Suprapubic skin (tissue), 4 donors: ENCODE measurements at places on chromosomes 5 and 9. TPM values are rescaled to one million over a fixed set of nuclear protein-coding genes. Genes with fewer than 3 reads are reported as not detected.

GRCh38 chr9:15469862-15470261, 40.9 kb downstream of the PSIP1 start:
- no peaks in the 10 kb centered on the region for H3K4me1 ChIP-seq
- H3K27me3 ChIP-seq: no peaks in the 10 kb centered on the region
- peaks cover 49% of the 10 kb centered on the region for H3K36me3 ChIP-seq
- H3K27ac ChIP-seq: no peak overlapping the region
- DNase-seq: no peak

Gene FBP2
- total RNA-seq: not detected

Gene DNM1
- 15.5 TPM for total RNA-seq

DNA sequence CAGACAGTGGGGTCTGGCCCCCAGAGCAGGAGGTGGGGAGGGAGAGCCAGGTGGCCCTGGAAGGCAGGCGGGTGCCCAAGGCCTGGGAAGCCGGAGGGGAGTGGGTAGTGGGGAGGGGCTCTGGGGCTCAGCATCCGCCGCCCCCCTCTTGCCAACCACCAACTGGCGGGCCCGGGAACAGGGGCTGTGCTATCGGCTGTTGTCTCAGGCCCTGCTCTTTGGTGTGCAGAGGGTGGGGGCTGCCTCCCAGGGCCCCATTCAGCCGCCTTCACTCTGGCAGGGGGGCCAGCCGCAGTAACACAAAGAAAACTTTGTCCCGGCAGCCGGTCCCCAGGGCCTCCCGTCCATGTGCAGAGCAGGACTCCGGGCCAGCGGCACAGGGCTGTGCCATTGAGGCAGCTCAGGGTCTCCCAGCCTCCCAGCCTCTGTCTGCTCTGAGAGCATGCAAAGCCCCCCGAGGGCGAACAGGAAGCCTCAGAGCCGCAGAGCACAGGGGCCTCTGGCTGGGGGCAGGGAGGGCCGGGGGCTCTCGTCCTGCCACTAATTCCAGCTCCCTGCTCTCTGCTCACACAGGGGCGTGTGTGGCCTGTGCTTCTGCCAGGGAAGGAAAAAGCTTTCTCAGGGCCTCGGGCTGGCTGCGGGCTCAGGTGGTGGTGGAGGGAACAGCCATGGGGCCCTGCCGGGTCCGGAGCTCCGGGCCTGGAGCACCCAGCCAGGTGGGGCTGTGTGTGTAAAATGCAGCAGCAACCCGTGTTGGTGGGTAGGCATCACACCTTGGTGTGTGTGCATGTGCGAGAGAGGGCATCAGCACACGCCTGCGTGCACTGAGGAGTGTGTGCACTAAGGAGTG, 54.2 kb upstream of the NOTCH1 start:
- H3K27me3 ChIP-seq: peaks cover 15% of the 10 kb centered on the region
- no peak for DNase-seq
- no peak overlapping the region for H3K27ac ChIP-seq
- peaks cover 55% of the 10 kb centered on the region for H3K4me1 ChIP-seq
- no peak overlapping the region for H3K4me3 ChIP-seq

Gene CCL27
- total RNA-seq: 209 TPM

Gene CEL
- total RNA-seq: 5.8 TPM

Gene TXNDC8
- total RNA-seq: not detected

GRCh38 chr5:73336366-73336765, 112.2 kb downstream of the FOXD1 start:
- no peak for DNase-seq
- no peaks in the 10 kb centered on the region for H3K36me3 ChIP-seq
- no peak overlapping the region for H3K4me3 ChIP-seq
- no peaks in the 10 kb centered on the region for H3K4me1 ChIP-seq
- H3K27me3 ChIP-seq: peaks cover 51% of the 10 kb centered on the region
- H3K27ac ChIP-seq: no peak overlapping the region

- no peak overlapping the region for H3K4me3 ChIP-seq
- peaks cover 10% of the 10 kb centered on the region for H3K27me3 ChIP-seq
- no peak overlapping the region for H3K27ac ChIP-seq
- H3K36me3 ChIP-seq: no peaks in the 10 kb centered on the region
Measured at GRCh38 chr9:95670122-95670521, 153.4 kb upstream of the PTCH1 start.

DNA sequence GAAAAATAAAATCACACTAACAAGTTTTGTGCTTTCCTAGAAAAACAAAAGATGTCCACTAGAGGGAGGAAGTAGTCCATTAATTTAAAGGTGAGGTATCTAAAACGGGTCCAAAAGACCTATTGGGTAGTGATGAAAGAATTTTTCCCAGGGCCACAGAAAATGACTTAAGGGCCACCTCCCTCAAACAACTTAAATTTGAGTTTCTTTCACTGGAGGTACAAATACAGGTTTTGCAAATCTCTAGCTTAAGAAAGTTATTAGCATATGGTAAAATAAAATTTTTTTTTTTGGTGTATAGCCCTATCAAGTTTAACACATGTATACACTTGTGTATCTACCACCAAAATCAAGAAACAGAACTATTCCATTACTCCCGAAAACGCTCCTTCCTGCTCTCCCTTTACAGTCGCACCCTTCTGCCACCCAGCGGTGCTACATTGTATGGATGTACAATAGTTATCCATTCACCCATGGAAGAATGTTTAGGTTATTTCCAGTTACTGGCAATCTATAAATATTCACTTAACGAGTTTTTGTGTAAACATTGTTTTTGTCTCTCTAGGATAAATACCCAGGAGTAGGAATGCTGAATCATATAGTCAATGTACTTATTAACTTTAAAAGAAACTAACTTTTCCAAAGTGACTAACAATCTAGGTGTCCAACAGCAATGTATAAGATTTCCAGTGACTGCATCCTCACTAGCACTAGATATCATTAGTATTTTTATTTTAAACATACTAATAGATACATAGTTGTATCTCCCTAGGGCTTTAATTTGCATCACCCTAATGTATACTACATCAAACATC, 21.9 kb downstream of the DEPDC1B start:
- no peak overlapping the region for H3K27ac ChIP-seq
- no peaks in the 10 kb centered on the region for H3K36me3 ChIP-seq
- peaks cover 3% of the 10 kb centered on the region for H3K4me1 ChIP-seq

GRCh38 chr5:141709699-141710267, 27.8 kb upstream of the ARAP3 start:
- H3K4me1 ChIP-seq: peaks cover 6% of the 10 kb centered on the region
- H3K36me3 ChIP-seq: no peaks in the 10 kb centered on the region
- H3K27ac ChIP-seq: no peak overlapping the region
- no peaks in the 10 kb centered on the region for H3K27me3 ChIP-seq
- DNase-seq: no peak

Gene TYRP1
- 250 TPM for total RNA-seq

DNA sequence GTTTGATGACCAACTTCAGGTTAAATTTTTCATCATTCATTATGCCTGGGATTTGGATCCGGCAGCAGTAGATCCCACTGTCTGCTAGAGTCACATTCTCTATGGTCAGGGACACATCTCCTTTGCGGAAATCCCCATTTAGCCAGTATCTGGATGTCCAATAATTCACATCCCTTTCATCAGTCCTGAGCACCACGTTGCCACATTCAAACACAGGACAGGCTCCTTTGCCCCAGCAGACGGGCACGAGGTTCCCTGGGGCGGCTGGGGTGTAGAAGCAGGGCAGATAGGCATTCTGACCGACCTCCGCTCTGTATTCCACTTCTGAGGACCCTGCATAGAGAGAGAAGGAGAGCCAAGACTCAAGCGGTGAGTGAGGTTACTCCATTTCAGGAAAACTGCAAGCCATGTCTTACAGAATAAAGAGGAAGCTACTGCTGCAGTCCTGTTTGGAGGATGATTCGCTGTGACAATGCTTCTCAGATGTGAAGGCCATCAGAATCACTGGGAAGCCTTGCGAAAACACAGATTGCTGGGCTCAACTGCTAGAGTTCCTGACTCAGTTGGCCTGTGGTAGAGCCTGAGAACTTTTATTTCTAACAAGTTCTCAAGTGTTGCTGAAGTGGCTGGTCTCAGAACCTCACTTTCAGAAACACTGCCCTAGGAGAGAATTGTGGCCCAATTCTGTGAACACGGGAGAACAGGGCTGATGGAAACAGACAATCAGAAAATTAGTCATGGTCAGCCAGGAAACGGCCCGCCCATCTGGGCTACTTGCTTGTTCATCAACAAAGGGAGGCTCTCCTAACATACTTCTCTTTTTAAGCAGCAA, 2.0 kb downstream of the HAVCR2 start:
- no peaks in the 10 kb centered on the region for H3K4me1 ChIP-seq
- H3K36me3 ChIP-seq: no peaks in the 10 kb centered on the region
- H3K4me3 ChIP-seq: no peak overlapping the region
- no peak for DNase-seq
- H3K27me3 ChIP-seq: no peaks in the 10 kb centered on the region

- peaks cover 20% of the 10 kb centered on the region for H3K4me1 ChIP-seq
- H3K36me3 ChIP-seq: no peaks in the 10 kb centered on the region
- H3K4me3 ChIP-seq: no peak overlapping the region
- no peaks in the 10 kb centered on the region for H3K27me3 ChIP-seq
Measured at GRCh38 chr9:84791643-84792042, 122.1 kb downstream of the NTRK2 start.

DNA sequence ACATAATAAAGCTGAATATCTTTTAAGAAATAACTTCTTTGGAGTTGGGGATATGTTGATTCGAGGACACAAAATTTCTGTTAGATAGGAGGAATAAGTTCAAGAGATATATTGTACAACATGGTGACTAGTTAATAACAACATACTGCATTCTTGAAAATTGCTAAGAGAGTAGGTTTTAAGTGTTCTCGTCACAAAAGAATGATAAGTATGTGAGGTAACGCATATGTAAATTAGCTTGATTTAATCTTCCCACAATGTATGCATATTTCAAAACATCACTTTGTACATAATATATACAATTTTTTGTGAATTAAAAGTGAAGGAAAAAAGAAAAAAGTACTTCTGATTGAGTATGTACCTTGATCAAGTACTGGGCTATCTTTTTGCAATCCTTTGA, 428.0 kb upstream of the TRPC7 start:
- H3K36me3 ChIP-seq: no peaks in the 10 kb centered on the region
- no peaks in the 10 kb centered on the region for H3K4me1 ChIP-seq
- H3K27ac ChIP-seq: no peak overlapping the region
- H3K4me3 ChIP-seq: no peak overlapping the region
- H3K27me3 ChIP-seq: peaks cover 4% of the 10 kb centered on the region

DNA sequence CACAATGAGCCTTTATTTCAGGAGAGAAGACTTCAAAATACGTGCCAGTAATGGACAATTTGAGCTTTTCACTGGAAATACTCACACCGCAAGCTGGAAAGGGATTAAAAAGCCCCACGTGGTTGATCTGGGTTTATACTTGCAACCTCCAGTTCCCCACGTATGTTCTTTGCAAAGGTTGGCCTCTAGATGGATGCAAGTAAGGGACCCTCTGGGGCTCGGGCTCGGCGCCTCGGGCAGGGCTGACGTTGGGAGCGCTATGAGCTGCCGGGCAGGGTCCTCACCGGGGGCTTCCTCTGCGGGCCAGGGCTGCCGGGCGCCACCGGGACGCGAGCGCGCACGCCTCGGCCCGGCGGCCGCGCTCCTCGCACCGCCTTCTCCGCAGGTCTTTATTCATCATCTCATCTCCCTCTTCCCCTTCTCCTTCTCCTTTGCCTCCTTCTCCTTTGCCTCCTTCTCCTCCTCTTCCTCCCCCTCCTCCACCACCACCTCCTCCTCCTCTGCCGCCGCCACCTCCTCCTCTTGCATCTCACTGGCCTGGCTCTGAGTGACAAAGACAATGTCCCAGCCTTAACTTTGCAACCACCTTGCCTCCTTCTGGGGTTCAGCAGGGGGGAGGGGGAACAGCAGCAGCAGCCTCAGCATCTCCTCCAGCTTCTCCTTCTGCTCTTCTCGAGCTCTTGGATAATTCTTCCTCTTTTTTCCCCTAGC, 701 bp upstream of the ZNF462 start:
- DNase-seq: no peak
- H3K27ac ChIP-seq: peak overlapping the region; percentile 89
- H3K4me3 ChIP-seq: peak overlapping the region; percentile 83
- H3K4me1 ChIP-seq: peaks cover 50% of the 10 kb centered on the region
- H3K36me3 ChIP-seq: no peaks in the 10 kb centered on the region
- peaks cover 7% of the 10 kb centered on the region for H3K27me3 ChIP-seq

- DNase-seq: no peak
- H3K27me3 ChIP-seq: peaks cover 12% of the 10 kb centered on the region
- no peaks in the 10 kb centered on the region for H3K4me1 ChIP-seq
- H3K4me3 ChIP-seq: no peak overlapping the region
Measured at GRCh38 chr9:98345011-98345410, 89.6 kb upstream of the TBC1D2 start.

GRCh38 chr5:78490709-78491485, 130.5 kb downstream of the SCAMP1 start:
- no peaks in the 10 kb centered on the region for H3K27me3 ChIP-seq
- peaks cover under 1% of the 10 kb centered on the region for H3K4me1 ChIP-seq
- DNase-seq: no peak
- H3K27ac ChIP-seq: no peak overlapping the region
- H3K4me3 ChIP-seq: no peak overlapping the region

GRCh38 chr5:132873930-132874271, 433 bp downstream of the LEAP2 start:
- no peaks in the 10 kb centered on the region for H3K27me3 ChIP-seq
- H3K4me1 ChIP-seq: peaks cover 4% of the 10 kb centered on the region
- H3K36me3 ChIP-seq: peaks cover 44% of the 10 kb centered on the region
- H3K27ac ChIP-seq: no peak overlapping the region

GRCh38 chr5:162078805-162079204, 11.2 kb downstream of the GABRG2 start:
- no peak overlapping the region for H3K4me3 ChIP-seq
- no peaks in the 10 kb centered on the region for H3K36me3 ChIP-seq
- no peaks in the 10 kb centered on the region for H3K4me1 ChIP-seq
- no peak for DNase-seq
- no peaks in the 10 kb centered on the region for H3K27me3 ChIP-seq

Gene SOX30
- not detected for total RNA-seq

- H3K4me3 ChIP-seq: no peak overlapping the region
- peak; percentile 84 for DNase-seq
- H3K27ac ChIP-seq: no peak overlapping the region
- peaks cover 4% of the 10 kb centered on the region for H3K4me1 ChIP-seq
- H3K27me3 ChIP-seq: no peaks in the 10 kb centered on the region
- no peaks in the 10 kb centered on the region for H3K36me3 ChIP-seq
Measured at GRCh38 chr9:4077499-4078102, 222.3 kb downstream of the GLIS3 start.

Gene GARIN3
- not detected for total RNA-seq

GRCh38 chr9:105714020-105714331, 19.6 kb downstream of the TMEM38B start:
- H3K27ac ChIP-seq: no peak overlapping the region
- H3K36me3 ChIP-seq: no peaks in the 10 kb centered on the region
- no peaks in the 10 kb centered on the region for H3K27me3 ChIP-seq
- no peaks in the 10 kb centered on the region for H3K4me1 ChIP-seq
- no peak overlapping the region for H3K4me3 ChIP-seq
- DNase-seq: no peak

- H3K27me3 ChIP-seq: no peaks in the 10 kb centered on the region
- H3K36me3 ChIP-seq: no peaks in the 10 kb centered on the region
- peaks cover 18% of the 10 kb centered on the region for H3K4me1 ChIP-seq
- no peak overlapping the region for H3K27ac ChIP-seq
Measured at GRCh38 chr5:36363744-36364143, 62.0 kb upstream of the RANBP3L start.

DNA sequence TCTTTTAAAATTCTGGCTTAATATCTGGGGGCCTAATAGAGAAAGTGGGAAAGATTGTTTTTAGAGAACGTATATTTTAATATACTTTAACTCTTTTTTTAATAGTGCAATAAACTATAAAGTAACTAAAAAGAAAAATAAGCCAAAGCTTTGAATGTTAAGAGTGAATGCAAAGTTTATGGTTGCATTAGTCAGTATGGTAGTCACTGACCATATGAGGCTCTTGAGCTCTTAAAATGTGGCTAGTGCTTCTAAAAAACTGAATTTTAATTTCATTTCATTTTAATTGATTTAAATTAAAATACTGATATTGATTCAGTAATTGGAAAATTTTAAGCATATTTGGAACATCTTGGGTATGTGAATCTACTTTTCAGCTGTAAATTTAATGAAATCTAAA, 310.7 kb downstream of the PJA2 start:
- no peak overlapping the region for H3K4me3 ChIP-seq
- H3K27me3 ChIP-seq: no peaks in the 10 kb centered on the region
- no peaks in the 10 kb centered on the region for H3K4me1 ChIP-seq
- DNase-seq: no peak
- no peaks in the 10 kb centered on the region for H3K36me3 ChIP-seq
